ENCODE measurements at places on chromosomes 7 and 10. TPM values are rescaled to one million over a fixed set of nuclear protein-coding genes. Genes with fewer than 3 reads are reported as not detected.

DNA sequence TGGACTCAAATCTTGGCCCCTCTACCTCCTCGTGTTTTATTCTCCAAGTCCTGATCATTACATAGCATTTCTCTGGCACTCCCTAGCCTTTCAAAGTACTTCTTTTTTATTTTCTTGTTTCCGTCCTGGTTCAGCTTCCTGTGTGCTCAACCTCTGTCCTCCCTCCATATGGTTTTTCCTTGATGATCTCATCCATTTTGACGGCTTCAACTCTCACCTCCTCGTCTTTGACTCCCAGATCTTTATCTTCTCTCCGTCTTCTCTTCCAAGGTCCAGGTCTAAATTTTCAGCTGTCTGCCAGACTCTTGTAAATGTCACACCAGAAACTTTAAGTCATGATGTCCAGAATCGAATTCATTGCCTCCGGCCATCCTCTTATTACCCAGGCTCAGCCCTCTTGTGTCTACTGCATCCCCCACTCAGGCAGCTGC lies 23.3 kb upstream of the GFRA1 start:
- no peak for DNase-seq

DNA sequence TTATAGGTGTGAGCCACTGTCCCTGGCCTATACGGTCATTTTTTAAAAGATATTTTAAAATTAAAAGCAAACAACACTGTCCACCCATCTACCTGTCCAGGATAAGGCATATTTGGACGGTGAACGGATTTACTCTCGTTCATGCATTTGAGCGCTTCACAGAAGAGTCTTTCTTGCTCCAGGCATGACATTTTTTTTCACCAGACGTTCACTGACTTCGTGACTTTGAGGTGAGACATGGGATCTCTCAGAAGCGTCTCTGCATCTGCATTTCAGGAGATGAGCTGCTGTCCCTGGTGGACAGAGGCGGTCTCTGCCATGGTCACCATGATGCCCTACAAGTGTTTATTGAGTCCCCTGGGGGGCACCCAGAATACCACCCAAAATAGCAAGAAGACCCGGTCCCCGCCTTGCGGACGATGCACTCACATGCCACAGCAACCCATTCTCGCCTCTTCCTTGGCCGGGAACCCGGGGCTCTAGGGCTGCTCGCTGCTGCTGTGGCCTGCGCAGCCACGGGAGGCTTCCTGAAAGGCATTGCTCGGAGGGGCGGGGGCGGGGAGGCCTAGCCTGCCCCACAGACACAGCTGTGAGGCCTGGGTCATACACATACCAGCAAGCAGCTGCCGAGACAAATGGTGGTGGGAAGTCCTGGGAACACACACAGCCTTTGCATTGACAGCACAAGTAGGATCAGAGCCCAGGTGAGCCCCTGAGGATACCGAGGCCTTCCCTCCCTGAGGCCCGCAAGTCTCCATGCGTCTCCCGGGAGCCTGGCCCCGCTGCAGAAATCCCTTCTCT lies 84.4 kb downstream of the RGS10 start:
- no peak for DNase-seq

- DNase-seq = no peak
These were observed 2.2 kb upstream of the CPA4 start for GRCh38 chr7:130290745-130291144.

- no peak for DNase-seq
These were observed 2.9 kb upstream of the OSBPL3 start for GRCh38 chr7:24982917-24983316.

DNA sequence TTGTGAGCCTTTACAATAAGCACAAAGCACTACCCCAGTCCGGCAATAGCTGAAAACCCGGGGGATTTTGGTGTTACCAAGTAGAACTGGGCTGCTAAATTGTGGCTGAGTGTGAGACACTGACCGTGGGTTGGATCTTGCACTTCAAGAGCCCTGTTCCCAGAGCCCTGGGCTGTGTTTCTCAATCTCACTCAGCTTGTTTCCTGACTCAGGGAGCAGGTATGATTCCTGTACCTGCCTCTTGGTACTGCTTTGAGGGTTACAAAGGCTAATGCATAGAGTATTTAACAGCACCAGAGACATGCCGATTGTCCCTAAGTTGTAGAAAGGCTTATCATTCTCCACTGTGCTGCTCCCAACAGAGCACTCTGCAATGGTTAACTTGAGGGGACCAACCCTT lies 134.6 kb downstream of the TEX36 start:
- no peak for DNase-seq

DNA sequence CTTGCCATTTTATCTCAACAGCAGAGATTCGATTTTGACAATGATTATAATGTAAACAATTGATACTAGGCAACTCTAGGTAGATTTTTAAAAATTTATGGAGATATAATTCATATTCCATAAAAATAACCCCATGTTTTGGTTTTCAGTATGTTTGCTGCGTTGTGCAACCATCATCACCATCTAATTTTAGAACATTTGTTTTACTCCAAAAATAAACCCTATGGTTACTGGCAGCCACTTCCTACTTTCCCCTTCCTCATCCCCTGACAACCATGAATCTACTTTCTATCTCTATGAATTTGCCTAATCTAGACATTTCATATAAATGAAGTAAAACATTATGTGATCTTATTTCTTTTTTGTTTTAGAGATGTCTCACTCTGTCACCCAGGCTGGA lies 401.9 kb downstream of the THSD7A start:
- no peak for DNase-seq

GRCh38 chr7:37719077-37719476 lies 35.5 kb downstream of the GPR141 start:
- no peak for DNase-seq

DNA sequence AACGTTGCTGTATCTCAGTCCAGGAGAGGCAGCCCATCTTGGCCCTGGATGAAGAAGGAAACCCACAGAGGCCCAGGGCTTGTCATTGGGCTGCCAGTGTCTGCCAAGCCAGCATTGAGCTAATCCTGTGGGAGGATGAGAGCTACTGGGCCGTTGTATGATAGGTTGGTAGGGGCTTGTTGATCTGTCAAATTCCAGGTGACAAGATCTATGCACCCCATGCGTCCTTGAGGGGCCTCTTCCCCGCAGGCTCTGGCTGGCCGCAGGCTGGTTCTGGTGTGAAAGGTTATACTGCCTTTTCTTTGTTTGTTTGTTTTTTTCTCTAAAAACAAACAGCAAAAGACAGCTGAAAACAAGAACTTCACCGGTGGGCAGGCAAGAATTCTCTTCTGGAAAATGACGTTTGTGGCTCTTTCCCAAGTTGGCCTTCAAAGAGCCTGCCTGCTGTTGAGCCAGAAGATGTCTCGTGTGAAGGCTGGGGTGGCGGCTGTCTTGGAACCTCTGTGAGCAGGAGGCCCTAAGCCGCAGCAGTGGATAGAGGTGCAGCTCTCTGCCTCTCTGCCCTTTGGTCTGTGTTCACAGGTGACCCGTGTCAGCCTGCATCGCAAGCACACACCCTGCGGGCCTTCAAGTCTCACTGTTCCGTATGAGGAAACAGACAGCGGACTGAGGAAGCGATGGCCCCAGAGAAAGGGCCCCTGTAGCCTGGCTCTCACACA lies 23.3 kb downstream of the CYP17A1 start:
- DNase-seq = no peak

DNA sequence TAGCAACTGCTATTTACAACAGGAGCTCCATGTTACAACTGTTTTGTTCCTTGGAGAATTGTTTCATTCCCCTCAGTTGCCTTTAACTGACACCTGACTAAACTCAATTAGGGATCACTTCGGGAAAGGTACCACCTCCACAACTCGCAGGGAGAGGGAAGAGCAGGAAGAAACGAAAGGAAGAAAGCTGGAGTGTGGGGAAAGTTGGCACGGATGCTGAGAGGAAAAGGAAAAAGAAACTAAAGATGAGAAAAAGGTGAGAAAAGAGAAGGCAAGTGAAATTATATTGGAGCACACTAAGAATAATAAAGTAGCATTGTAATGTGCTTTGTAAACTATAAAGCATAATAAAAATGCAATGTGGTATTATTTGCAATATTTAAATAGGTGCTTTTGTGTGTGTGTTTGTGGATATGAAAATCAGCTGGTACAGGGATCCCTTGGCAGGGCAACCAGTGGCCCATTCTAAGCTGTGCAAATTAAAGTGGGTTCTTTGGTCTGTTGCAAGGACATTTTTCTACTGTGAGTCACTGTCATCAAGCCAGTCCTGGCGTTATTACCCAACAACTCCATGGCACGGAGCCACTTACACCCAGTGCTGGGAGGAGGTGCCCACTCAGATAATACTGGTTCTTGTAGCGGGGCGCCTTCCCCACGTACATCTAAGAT lies 45.9 kb downstream of the HIPK2 start:
- DNase-seq = no peak

DNA sequence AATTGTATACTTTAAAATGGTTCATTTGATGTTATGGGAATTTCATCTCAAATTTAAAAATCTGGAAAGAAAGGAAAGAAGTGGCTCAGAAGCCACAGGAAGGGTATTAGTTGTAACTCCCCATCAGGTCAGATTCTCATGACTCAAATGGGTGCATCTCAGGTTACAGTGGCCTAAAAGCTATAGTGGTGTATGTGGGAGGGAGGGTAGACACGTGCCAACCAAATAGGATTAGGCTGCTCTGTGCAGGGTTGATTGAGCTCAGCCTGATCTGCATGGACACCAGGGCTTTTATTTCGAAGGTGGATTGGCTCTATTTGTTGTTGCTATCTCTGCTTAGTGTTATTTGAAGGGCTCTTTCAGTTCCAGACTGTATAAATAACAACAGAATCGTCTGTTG lies 121.5 kb upstream of the PRR15 start:
- DNase-seq = no peak

DNA sequence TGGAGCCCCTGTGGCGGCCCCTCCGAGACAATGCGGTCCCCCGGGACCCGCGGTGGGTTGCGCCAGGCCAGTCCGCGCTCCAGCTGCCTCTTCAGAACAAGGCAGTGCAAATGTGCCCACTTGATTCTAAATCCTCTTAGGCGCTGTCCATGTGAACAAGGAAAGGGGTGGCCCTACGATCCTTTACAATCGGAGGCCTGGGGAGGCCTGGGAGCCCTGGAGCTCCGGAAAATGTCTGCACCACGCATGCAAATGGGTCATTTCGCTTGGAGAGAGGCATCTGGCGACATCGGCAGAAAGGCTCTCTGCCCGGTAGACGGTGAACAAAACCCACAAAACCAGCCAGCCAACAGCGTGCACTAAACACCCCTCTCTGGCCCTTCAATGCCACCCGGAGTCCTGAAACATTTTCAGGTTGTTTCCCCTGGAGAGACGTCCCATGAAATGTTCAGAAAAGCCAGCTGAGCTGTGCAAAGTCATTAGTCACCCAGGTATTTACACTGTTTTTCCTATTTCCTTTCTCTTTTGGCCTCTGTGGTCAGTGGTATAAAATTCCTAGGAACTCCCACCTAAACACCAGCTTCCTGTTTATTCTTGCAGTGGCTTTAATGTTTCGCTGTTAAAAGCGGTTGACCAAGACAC lies 102.8 kb upstream of the ZNF438 start:
- no peak for DNase-seq

GRCh38 chr7:120997882-120998474 lies 9.5 kb downstream of the CPED1 start:
- no peak for DNase-seq

DNA sequence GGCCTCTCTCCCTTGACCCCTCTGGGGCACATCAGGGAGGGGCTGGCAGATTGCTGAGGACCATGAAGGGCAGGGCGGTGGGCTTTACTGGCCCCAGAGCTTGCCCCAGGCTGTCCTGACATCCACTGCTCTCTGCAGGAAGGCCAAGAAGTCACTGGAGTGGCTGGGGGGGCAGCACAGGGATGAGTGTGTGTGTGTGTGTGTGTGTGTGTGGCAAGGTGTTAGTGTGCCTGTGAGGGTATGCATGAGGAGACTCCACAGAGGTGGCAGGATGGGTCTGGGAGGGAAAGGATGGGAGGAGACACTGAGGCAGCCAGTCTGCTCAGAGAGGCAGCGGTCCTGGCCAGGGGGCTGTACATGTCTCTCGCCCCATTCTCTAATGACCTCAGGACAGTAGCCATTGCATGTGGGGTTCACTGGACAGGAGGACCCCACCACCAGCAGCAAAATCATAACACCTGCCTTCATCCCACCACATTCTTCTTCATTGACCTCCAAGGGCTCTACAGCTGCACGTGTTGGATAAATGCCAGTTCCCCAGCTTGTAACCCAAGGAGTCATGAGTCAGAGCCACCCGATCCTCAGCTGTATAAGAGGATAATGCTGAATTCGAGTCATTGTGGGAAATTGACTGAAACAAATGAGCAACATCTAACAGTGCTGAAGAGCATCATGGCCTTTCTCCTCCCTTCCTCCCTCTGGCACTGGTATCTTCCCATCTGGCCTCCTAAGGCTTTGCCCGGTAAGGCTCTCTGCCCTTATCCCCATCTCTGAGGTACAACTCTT lies 720.5 kb downstream of the GRID1 start:
- no peak for DNase-seq

DNA sequence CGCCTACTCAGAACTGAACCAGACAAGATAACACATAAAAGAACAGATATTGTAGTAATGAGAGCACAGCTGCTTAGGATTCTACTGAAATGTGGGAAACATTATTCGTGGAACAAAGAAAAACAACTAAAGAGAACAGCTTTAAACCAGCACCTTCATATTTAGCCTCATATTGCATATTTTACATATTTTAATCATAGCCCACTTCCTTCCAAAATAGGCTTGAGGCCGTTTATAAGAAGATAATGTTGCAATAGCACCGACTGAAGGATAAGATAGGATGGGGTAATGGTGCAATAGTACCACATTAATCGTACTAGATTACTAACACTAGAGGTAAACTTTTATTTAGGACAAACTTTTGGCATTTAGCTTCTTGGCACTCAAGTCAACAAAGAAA lies 71.3 kb downstream of the KCND2 start:
- DNase-seq = no peak

GRCh38 chr10:110075686-110076085 lies 67.9 kb downstream of the ADD3 start:
- DNase-seq = no peak

GRCh38 chr7:148800677-148801076 lies 83.4 kb downstream of the EZH2 start:
- DNase-seq = no peak

GRCh38 chr7:141641876-141642275 lies 60.1 kb downstream of the DENND11 start:
- DNase-seq = no peak

- no peak for DNase-seq
These were observed 9.5 kb downstream of the RNF32 start for GRCh38 chr7:156650042-156650441.

- DNase-seq = no peak
These were observed 146.8 kb downstream of the OTUD1 start for GRCh38 chr10:23585666-23586065.

- DNase-seq = no peak
These were observed 43.6 kb upstream of the CDK14 start for GRCh38 chr7:90552521-90552920.

GRCh38 chr7:33667196-33667595 lies 238.1 kb upstream of the BMPER start:
- no peak for DNase-seq

- no peak for DNase-seq
These were observed 111.9 kb upstream of the NRBF2 start for GRCh38 chr10:63021225-63021624.

The HILPDA gene
- total RNA-seq = 31.1 TPM

The PARD3 gene
- total RNA-seq = 27.7 TPM

The SYT15 gene
- 6.3 TPM for total RNA-seq

The ADAM12 gene
- total RNA-seq = 77.9 TPM

The SPDYE2B gene
- total RNA-seq = not detected

The ABCB4 gene
- total RNA-seq = 1.3 TPM

The TET1 gene
- 5.7 TPM for total RNA-seq

The NKX2-3 gene
- 2.8 TPM for total RNA-seq

The HOXA2 gene
- 1.2 TPM for total RNA-seq

The FZD8 gene
- 13.0 TPM for total RNA-seq

The SFRP4 gene
- total RNA-seq = 64.3 TPM

The CALML3 gene
- not detected for total RNA-seq
